ENCODE measurements at places on chromosomes 12 and 14. TPM values are rescaled to one million over a fixed set of nuclear protein-coding genes. Genes with fewer than 3 reads are reported as not detected.

The LRFN5 gene
- 13.3 TPM for total RNA-seq

The SLC2A13 gene
- 15.8 TPM for total RNA-seq

DNA sequence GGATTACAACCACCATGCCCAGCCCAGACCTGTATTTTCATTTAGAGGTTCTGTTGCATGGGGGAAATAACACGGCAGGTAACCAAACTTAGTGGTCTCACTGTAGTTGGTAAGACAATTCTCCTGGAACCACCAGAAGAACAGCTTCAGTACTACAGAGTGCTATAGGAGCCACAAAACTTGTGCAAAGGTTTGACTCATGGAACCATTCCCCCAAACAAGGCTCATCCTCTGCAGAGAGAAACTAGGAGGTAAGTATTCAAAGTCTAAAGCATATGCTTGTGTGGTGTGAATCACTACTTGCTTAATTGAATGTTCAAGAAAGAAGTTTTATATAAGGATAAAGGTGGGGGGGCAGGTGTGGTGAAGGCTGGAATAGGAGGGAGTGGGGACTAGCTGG, 58.7 kb downstream of the GNS start:
- no peak for DNase-seq

GRCh38 chr14:81330619-81331122, 69.5 kb downstream of the STON2 start:
- DNase-seq, result no peak

DNA sequence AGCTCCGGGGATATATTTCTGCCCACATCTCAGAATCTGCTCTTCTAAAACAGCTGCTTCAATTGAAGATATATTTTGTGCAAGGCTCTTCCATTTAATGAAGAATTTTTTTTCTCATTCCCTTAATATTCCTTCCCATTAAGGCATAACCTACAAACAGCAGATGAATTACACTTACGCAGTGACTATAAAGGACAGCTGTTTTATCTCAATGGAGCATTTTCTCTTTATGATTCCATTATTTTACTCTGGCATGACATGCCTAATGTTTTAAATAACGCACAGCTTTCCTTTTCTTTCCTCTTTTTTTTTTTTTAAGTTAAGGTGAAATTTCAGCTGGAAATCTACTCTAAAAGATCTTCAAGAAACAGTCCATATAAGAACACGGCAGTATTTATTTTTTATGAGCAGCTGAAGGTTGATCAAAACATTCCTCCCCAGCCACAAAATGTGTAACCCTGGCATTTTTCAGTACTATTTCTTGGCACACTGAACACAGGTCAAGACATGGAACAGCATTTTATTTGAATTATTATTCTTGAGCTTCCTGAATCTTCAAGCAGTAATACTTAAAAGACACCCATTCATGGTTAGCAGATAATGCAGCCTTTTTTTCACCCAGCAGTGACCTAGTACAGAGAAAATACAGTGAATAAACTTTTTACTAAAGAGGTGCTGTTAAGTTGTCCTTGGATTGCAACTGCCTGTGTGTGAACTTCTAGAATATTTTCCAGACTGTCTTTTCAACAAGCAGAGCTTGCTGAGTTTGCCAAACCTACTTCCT, 118.1 kb upstream of the FOXN3 start:
- DNase-seq, result no peak

The LUM gene
- total RNA-seq, result 0.18 TPM

The CMKLR1 gene
- total RNA-seq, result 0.51 TPM

The RBMS2 gene
- total RNA-seq, result 122 TPM

DNA sequence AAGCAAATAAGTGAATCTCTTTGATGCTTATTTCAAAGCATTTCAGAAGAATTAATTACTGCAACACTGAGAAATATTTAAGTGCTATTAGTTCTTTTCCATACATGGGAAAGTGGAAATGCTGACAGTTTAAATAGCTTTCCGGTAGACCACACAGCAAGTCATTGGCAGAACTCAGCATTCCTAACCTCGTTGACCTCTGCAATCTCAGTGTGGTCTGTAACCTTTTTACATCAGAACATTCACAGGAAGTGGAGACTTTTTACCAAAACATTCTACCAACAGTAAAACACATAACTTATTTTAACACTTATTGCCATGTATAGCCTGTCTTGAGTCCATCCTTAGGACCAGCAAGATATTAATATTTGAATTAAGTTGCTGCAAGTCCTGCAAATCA, 249.5 kb upstream of the DCN start:
- DNase-seq, result no peak

The SELPLG gene
- 1.6 TPM for total RNA-seq

DNA sequence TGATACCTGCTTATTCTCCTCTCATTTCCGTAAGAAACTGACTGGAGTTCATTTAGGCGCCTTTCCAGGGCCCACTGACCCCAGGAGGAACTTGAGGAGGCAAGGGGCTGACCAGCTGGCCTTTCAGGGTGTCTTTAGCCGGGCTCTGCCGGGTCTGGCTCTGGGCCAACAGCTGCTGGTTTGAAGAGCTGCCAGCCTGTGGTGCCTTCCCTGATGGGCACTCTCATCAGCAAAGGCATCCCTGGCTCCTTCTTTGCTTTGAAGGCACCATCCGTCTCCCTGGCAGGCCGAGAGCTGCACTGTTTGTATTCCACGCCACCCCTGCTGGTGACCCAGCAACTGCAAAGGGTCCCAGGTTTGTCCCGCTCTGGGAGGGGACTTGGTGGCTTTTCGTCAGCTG, 42.0 kb downstream of the IQSEC3 start:
- no peak for DNase-seq

DNA sequence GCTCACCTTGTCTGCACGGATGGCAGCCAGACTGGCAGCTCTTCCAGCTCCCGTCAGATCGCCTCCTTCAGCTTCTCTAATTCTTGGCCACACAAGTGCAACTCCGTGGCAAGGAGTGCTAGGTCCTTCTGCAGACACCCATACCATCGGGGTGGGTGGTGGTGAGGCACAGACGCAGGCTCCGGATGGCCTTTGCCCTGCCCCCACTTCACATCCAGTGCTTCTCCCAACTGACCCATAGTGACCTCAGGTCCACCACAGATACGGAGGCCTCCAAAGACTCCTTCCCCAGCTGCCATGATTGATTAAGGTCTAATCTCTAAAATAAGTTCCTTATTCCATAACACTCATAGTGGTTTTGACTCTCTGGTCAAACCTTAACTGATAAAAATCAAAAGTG, 19.9 kb upstream of the CD27 start:
- no peak for DNase-seq

- no peak for DNase-seq
Measured at GRCh38 chr12:78208092-78208491, 377.4 kb downstream of the NAV3 start.

DNA sequence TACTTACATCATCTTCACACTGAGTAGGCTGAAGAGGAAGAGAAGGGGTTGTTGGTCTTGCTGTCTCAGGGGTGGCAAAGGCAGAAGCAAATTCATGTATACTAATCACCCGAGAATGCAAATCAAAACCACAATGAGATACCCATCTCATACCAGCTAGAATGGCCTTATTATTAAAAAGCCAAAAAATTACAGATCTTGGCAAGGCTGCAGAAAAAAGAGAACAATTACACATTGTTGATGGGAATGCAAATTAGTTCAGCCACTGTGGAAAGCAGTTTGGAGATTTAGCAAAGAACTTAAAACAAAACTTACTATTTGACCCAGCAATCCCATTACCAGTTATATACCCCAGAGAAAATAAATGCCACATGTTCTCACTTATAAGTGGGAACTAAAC, 154.9 kb downstream of the SEC23A start:
- no peak for DNase-seq

DNA sequence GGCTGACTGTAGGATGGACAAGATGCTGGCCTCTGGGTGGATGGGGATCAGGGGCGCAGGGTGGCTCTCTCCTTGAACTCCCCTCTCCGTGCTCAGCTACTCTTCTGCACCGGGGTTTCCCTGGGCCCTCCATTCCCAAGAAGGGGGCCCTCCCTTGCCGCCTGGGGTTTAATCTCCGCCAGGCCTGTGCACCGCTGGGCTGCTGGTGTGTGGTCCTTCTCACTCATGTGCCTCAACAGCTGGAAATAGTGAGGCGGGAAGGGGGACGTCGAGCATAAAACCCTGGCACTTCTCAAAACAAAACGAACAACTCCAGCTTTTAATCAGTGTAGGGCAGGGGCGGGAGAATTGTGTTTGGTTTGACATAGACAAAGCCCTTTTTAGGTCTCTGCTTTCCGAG, 19.0 kb upstream of the SMOC1 start:
- DNase-seq, result no peak

GRCh38 chr12:104974626-104975290, 11.4 kb upstream of the NOPCHAP1 start:
- no peak for DNase-seq

DNA sequence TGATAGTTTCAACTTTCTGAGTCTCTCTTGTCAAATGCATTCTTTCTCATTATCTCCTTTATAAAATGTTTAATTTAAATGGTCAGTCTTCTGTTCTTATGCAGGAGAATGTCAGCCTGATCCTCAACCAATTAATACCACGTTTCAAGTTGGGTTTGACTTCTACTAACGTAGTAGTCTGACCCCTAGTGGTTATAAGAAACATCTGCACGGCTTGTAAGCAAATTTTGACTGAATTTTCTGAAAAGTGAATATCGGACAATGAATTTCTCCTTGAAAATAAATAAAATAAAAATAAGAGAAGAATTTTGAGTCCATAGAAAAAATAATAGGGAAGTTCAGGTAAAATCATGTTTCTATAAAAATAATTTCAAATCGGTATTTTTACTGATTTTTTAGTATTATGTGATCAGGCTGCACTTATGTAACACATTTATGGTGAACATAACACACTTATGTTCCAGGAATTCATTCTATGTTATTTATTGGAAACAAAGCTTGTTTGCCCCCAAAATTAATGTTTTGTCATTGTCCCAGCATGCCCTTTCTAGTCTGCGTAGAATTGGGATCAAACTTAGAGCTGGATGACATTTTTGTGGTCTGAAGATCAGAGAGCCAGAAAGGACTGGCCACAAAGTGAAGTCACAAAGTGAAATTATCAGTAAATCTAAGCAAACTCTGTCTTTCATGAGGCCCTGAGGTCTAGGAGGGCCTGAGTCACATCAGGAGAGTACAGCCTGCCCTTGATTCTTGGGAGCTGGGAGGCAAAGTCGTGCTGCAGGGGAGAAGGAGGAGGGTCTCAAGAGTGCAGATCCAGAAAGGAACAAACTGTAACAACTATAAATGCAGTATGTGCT, 101.2 kb upstream of the STXBP6 start:
- no peak for DNase-seq

The RTL1 gene
- 0.18 TPM for total RNA-seq

- DNase-seq, result no peak
Measured at GRCh38 chr14:95318399-95319311, 1.1 kb downstream of the CLMN start.

- DNase-seq, result no peak
Measured at GRCh38 chr12:93914281-93914680, 234.1 kb upstream of the PLXNC1 start.

The KLRC4 gene
- total RNA-seq, result not detected

The C12orf60 gene
- 1.8 TPM for total RNA-seq

DNA sequence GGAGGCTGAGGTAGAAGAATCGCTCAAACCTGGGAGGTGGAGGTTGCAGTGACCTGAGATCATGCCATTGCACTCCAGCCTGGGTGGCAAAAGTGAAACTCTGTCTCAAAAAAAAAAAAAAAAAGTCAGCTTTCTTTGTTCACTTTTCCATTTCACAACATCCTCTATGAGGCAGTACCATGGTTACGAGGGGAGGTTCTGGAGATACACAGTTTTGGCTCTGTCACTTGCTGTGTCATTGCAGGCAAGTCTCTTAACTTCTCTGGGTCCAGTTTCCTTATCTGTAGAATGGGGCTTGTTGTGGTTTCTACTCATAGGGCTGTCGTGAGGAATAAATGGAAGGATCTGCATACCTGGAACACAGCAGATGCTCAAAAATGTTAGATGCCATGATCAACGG, 75.6 kb upstream of the SLC24A4 start:
- no peak for DNase-seq

DNA sequence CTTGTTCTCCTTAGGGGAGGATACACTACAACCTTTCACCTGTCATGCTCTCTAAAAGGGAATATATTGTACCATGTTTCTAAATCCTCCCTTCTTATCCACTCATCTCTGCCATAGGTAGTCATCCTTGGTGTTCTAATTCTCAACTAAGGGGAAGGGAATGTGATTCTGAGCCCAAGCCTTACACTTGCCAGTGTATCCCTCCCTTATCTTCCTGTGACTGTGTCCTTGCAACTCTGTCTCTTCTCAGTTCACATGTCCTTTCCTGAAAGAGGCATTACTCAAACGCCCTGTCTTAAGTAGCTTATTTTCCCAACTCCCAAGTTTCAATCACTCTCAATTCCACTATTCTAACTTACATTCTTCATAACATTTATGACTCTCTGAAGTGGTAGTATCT, 44.5 kb upstream of the SYT10 start:
- DNase-seq, result no peak

- no peak for DNase-seq
Measured at GRCh38 chr12:131486451-131487230, 224.2 kb upstream of the SFSWAP start.

- DNase-seq, result no peak
Measured at GRCh38 chr12:116287842-116288301, 10.4 kb upstream of the MED13L start.

The FOS gene
- 41.5 TPM for total RNA-seq

The PMEL gene
- 136 TPM for total RNA-seq

- no peak for DNase-seq
Measured at GRCh38 chr14:31932675-31933074, 144.4 kb upstream of the ARHGAP5 start.

The AKAP3 gene
- total RNA-seq, result 1.8 TPM

The SIX6 gene
- not detected for total RNA-seq

- DNase-seq, result no peak
Measured at GRCh38 chr12:54413284-54414190, 5.5 kb downstream of the ITGA5 start.

DNA sequence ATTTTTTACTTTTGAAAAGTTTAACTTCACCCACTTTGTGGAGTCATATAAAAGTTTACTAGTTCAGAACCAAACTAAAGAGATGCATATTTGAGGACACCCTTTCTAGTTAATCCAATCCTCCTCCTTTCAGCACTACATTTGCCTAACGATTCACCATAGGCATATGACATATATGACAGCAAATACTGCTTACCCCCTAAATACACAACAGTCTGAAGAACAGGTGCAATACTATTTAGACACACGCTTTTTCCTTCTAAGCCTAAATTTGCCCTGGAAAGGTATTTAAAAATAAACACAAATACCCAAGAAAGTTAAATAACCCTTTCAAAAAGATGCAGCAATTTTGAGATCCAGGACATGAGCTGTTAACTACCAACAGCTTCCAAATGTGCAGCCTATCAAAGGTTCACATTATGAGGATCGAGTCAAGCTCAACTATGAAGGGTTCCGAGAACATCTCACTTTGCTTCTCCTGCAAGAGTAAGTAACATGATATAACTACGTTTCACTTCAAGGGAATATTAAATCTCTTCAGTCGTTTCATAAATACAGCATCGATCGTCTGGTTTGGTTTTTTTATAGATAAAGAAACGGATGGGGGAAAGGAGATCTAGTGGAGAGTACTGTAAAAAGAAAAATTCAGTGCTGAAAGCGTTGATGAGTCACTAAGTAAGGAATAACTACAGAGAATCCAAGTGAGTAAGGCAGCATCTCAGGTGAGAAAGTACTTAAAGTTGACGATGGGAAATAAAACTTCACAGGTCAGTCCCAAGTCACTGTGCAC, 677 bp upstream of the AP4S1 start:
- no peak for DNase-seq
